NCI-H1694 treated with DMSO at 0.1 percent for 48 hours (cell line): ENCODE measurements at places on chromosomes 6 and 20.
A peak's percentile ranks its signal among the peaks of the same experiment; 100 is the strongest.

DNA sequence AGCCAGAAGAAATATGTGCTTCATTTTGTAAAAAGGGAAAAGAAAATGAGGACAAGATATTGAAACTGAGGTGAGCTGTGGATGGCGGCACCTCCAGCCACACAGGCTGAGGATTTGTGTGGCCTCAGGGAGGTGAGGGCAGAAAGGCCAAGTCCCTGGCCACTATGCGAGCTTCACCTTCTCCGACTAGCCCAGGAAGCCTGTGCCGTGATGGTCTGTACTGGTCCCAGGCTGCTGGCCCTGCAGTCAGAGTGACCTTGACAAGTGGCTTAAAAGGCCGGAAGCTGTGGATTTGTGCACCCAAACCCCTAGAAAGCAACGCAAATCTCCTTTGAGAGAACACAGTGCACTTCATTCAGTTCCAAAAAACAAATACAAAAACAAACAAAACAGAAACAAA lies 48.1 kb downstream of the WDR27 start:
- DNase-seq, result no peak

GRCh38 chr6:127484212-127484863 lies 25.1 kb upstream of the KIAA0408 start:
- no peak for DNase-seq

DNA sequence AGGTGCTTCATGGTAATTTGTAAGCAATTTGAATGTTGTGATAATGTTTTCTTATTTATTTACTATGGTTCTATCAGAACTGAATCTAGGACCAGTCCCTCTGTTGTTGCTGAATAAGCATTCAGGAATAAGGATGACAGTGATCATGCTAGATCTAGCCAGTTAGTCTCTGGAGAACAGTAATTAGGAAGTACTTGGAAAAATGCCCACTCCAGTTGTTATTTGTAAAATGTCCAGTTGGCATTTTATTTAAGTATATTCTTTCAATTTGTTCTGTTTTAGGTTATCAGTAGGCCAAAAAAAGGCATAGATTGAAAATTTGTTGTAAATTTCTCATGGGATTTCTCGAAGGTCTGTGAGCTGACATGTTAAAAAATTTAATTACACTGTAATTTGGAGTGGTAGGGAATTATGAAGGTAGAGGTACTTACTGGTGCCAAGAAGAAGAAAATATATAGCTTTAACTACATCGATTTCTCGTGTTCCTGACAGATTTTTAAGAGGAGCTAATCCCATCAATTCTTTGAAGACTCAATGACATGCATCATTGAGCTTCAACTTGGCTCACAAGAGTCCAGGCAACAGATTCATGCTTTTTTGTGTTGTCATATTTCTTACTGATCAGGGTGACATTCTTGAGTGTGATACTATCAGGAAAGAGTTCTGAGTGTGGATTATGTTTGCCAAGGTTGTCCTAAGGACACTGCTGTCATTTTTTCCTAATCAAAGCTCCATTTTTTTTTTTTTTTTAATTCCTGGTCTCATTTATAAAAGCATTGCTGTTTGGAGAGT lies 177.3 kb downstream of the CARMIL1 start:
- DNase-seq, result peak; percentile 13

GRCh38 chr6:131687022-131687421 lies 14.2 kb downstream of the OR2A4 start:
- no peak for DNase-seq

DNA sequence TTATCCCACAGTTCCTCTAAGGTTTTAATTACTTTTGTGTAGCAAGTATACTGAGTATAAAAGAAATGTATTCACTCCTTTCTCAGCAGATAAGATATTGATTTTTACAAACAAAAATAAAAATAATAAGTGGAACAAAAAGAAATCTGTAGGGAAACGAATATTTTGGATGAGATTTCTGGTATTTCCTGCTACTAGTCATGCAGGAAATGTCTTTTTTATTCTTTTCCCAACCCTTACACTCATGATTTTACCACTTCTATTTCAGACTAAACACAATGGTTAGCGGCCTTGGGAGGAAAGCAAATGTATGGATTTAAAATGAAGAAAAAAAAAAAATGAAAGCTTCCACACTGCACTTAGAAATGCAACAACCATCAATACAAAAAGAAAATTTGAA lies 580.5 kb upstream of the MARCKS start:
- no peak for DNase-seq

GRCh38 chr6:22557007-22557406 lies 12.4 kb upstream of the HDGFL1 start:
- no peak for DNase-seq

GRCh38 chr6:37679539-37680476 lies 17.9 kb downstream of the MDGA1 start:
- DNase-seq, result no peak

GRCh38 chr6:66675906-66676305 lies 968.9 kb upstream of the EYS start:
- DNase-seq, result no peak

- DNase-seq, result no peak
Observed at GRCh38 chr6:68544450-68544849, 90.6 kb upstream of the ADGRB3 start.

DNA sequence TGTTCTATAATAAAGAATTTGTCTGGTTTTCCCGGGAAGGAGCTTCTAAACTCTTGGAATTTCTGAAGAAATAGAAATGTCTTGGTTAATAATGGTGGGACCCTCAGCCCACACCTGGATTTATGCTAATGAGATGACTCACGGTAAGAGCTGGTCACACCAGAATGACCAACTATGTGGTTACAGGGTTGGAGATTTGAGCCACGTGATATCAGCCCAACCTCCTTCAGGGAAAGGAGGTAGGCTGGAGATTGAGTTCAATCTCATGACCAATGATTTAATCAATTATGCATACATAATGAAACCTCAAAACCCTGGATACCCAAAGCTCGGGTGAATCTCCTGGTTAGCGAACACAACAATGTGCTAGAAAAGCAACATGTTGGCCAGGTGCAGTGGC lies 22.1 kb upstream of the CDKN1A start:
- DNase-seq, result no peak

DNA sequence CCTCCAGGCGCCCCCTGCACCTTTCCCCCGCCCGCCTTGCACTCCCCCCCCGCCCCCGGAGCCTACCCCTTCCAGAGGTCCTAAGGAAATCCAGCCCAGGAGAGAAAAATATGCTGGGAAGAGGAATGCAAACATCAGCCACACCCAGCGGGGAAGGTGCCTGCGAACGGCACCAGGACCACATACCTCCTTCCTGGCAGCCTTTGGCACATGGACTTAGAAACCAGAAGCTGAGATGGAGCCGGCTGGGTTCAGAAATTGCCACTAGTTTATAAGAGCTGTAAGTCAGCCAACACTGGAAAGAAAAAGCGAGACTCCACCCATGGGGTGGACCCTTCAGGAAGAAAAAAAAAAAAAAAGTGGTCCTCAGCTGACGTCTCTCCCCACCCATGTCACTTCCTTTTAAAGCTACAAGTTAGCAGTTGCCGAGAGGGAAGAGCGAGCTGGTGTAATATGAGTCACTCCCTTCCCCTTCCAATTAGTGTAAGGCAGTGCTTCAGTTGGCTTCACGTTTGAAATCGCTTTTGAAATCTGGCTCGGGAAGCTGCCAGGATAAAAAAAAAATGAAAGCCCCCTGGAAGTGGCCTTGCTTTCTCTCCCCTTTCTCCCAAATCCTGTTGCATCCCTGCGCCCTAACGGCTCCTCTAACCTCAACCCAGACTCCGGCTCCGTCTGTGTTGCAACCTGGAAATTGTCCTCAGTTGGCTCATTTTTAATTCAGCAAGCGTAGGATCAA lies at the start of gene AGPAT4:
Gene AGPAT4, minus strand, starts transcription at position 310 of the 736 bp plus-strand sequence. CDS start 41,848 bp downstream, outside the sequence.
- peak; percentile 53 for DNase-seq

GRCh38 chr6:42045538-42046460 lies 4.5 kb upstream of the TAF8 start:
- DNase-seq, result no peak

DNA sequence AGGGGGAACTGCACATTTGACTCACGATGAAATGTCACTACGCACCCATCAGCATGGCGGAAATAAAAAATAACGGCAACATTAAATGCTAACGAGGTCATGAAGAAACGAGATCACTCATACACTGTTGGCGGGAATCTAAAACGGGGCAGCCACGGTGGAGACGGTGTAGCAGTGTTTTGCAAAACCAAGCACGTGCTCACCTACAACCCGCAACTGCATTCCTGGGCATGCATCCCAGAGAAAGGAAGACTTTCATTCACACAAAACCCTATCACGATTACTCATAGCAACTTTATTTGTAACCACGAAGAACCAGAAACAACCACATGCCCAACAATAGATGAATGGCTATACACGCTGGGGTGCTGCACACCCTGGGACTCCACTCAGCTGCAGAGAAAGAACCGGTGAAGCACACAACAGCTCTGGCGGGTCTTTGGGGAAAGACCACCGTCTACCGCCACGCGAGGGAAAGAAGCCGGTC lies 77.0 kb downstream of the YTHDF1 start:
- DNase-seq, result no peak

GRCh38 chr6:163395122-163395830 lies 19.2 kb upstream of the QKI start:
- no peak for DNase-seq

DNA sequence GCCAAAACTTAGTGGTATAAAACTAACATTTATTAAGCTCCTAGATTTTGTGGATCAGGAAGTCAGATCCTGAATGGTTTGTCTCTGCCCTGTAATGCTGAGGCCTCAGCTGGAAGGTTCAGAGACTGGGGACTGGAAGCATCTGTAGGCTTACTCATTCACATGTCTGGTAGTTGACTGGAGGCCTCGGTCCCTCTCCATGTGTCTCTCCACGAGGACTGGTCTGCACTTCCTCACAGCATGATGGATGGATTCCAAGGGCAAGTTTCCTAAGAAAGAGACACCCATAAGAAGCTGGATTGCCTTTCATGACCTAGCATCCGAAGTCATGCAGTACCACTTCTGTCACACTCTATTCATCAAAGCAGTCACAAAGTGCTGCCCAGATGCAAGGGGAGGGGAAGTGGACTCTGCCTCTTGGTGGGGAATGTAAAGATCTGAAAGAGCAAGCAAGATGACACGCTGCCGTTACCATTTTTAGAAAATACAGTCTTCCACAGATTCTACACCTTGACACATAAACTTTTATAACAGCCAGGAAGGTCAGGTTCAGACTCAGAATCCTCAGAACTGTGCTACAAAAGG lies 17.2 kb upstream of the MDGA1 start:
- no peak for DNase-seq
